ENCODE measurements at places on chromosomes 2 and 18.

GRCh38 chr2:7586898-7587297 is 669.7 kb downstream of the RNF144A start:
- no peak for DNase-seq

GRCh38 chr2:181070119-181070835 is 89.9 kb downstream of the UBE2E3 start:
- no peak for DNase-seq

GRCh38 chr18:2618009-2618408 is 37.5 kb upstream of the SMCHD1 start:
- DNase-seq: no peak

DNA sequence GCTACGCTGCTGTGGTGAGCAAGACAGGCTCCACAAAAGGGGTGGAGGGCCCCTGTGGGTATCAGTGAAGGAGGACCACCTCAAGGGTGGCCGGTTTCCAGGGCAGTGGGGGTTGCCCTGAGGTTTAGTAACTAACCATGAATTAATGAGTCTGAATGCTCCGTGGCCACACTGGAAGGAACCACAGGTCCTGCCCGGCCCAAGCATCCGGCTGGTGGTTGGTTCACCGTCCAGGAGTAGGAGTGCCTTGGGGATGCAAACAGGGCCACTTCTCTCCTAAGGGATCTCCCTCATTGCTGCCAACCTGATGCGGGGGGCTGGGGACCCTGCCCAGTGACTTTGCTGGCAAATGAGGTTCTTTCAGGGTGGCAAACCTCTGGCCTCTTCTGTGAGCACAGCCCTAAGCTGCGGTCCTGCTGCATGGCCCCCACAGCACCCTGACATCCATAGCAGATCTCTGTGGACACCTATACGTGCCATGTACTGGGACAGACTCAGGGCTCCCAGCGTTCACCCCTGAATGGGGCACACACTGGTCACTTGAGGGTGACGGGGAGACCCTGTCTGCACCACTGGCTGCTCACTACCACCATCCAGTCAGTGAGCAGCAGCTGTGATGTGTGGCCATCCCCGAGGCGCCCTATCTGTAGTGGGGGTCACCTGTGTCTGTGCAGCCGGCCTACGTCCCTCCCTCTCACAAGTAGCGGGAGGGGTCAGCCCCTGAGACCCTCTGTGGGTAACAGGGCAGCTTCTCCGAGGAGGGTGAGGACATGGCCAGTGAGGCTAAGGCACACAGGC is 41.6 kb downstream of the HS6ST1 start:
- DNase-seq: no peak

GRCh38 chr2:100865816-100866460 is 46.0 kb downstream of the NPAS2 start:
- DNase-seq: no peak

DNA sequence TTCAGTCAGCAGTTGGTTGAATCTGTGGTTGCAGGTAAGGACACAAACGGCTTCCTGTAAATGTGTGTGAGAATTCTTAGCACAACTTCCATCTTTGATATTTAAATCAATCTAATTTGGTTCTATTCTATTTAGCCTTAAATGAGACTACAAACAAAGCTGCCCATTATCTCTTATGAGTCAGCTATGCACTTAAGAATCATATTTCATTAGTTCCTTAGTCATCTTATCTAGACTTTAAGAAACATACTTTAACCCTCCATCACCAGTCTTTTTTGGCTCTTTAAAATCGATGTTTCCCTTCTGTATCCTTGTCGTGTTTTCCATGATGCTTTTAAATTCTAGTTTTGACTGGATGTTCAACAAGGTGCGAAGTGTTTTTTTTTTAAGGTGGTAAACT is 114.4 kb upstream of the TMEM200C start:
- DNase-seq: no peak

GRCh38 chr2:165648801-165649200 is 145.2 kb downstream of the GALNT3 start:
- DNase-seq: no peak

- no peak for DNase-seq
Observed at GRCh38 chr2:190181123-190181669, 118.7 kb upstream of the MSTN start.

DNA sequence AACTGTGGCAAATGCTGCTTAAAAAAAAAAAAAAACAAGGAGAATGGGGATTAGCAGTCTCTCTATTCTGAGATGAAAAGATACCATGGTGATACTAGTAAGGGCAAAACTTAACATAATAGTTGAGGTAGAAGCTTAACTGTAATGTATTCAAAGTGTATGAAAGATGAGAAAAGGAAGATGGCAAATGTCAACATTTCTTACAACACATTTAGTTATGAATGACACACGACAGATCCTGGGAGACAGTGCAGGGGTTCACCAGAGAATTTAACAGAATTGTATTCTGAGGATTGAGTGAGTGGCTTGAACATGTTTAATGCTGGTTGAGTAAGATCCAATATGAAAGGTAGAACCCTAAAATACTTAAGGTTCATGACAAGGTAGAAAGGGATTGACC is 52.7 kb downstream of the CUL3 start:
- DNase-seq: no peak

- no peak for DNase-seq
Observed at GRCh38 chr2:1115843-1116539, 165.3 kb downstream of the SNTG2 start.

GRCh38 chr2:41496908-41497307 is 550.9 kb upstream of the PKDCC start:
- no peak for DNase-seq

- no peak for DNase-seq
Observed at GRCh38 chr2:11500702-11501303, 33.0 kb upstream of the GREB1 start.

DNA sequence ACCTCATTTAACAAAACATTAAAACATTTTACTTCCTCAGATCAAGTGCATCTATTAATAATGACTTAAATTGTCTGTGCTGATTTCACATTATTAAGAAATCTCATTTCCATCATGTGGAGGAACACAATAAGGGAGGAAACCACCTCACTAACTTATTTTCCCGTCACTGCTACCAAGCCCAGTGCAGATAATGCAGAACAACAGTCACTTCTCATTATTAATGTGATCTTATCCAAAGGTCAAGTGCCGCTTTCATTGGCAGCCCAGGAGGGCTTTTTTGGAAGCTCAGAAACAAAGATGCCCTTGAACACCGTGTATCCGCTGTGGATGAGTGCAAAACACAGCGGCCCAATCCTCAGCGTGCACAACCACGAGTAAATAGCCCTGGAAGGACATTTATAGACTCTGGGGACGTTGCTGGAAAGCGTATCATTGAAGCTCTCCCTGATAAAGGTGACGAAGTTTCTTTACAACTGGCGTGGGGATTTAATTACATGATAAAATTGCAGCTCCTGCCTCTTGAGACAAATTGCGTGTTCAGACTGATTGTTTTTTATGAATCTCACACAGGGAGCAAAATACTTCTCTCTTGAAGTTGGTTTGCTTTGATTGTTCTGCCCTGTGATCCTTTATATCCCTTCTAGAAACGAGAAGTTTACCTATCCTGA is 13.2 kb downstream of the ASB18 start:
- no peak for DNase-seq

DNA sequence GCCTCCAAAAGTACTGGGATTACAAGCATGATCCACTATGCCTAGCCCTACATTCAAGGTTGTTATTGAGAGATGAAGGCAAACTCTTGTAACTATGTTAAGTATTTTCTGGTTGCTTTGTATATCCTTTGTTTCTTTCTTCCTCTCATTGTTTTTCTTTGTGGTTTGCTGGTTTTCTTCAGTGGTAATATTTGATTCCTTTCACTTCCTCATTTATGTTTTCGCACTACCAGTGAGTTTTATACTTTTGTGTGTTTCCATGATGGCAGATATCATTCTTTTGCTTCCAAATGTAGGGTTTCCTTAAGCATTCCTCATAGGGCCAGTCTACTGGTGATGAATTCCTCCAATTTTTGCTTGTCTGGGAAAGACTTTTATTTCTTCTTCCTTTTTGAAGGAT is 90.2 kb downstream of the NCK2 start:
- peak; percentile 60 for DNase-seq

- no peak for DNase-seq
Observed at GRCh38 chr18:42258301-42258965, 303.4 kb downstream of the PIK3C3 start.

DNA sequence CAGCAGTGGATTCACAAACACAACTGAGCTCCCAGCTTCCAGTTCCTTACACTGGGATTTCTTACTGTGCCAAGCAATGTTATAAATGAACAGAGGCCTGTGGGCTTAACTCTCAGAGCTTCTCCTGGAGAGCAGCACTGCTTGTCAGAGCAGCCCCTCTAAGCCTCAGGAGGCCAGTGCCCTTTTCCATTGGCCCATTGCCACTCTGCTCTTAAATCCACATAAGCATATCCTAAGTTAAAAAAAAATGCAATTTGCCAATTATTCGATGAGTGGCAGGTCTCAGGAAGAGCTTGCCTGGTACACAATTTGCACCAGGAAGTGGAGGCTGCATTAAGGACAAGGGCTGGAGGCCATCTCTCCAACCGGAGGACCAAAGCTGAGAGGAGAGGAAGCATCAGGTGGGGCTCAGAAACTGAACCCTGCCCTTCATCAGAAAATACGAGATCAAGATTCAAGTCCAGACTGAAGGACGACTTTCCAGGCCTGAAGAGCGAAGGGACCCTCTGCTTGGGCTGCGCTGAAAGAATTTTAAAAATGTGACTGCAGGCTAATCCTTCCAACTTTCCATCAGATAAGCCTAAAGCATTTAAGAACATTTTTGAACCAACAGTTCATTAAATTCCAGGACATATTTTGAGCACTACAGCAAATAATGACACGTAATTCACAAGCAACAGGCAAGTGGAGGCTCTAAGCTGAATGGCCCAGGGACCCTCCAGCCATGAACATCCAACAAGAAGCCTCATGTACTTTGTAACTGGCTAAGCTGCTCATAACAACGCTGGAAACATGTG is 28.4 kb upstream of the PXDN start:
- no peak for DNase-seq

GRCh38 chr2:28717339-28717758 is 34.3 kb upstream of the PPP1CB start:
- no peak for DNase-seq

GRCh38 chr2:46850742-46851141 is 64.9 kb downstream of the MCFD2 start:
- DNase-seq: no peak

DNA sequence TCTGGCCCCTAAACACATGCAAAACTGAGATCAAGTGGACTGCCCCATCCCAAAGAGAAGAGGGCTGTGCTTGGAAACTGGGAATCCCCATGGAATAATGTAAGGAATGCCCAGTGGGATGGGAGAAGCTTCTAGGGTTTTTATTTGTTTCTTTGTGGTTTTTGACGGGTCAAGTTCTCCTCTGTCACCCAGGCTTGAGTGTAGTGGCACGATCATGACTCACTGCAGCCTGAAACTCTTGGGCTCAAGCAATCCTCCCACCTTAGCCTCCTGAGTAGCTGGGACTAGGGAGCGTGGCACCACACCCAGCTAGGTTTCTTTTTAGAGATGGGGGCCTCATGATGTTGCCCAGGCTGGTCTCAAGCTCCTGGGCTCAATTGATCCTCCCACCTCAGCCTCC is 101.7 kb upstream of the ZSWIM2 start:
- no peak for DNase-seq

DNA sequence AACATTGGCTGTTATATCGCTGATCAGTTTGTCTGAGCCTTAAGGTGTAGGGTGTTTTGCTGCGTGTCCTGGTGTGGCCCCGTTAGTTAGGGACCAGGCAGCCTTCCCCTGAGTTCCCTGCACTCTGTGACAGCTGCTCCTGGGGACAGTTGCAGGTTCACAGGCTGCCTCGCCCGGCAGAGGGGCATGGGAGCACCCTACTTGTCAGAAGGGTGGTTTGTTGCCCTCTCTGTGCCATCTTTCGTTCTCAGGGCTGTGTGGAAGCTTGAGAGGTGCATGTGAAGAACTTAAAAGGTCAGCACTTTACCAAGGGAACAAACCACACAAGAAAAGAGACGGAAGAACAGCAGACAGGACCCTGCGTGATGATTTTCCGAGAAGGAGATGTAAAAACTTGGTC is 159.6 kb downstream of the LDLRAD4 start:
- peak; percentile 18 for DNase-seq

DNA sequence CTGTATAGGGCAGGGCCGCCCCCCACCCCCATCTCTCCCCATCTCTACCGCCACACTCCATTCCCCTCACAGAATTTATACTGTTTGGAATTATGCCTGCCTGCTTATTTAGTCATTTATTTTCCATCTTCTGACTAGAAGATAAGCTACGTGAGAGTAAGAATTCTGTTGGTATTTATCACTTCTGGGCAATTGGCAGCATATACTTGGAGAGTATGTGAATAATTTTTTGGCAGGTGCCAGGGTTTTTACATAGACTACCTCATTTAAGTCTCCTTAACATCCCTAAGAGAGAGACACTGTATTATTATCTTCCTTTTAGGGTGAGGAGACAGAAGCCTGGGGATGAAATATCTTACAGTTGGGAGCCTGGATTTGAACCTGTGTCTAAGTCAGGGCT is 45.0 kb downstream of the SLC4A1AP start:
- no peak for DNase-seq

DNA sequence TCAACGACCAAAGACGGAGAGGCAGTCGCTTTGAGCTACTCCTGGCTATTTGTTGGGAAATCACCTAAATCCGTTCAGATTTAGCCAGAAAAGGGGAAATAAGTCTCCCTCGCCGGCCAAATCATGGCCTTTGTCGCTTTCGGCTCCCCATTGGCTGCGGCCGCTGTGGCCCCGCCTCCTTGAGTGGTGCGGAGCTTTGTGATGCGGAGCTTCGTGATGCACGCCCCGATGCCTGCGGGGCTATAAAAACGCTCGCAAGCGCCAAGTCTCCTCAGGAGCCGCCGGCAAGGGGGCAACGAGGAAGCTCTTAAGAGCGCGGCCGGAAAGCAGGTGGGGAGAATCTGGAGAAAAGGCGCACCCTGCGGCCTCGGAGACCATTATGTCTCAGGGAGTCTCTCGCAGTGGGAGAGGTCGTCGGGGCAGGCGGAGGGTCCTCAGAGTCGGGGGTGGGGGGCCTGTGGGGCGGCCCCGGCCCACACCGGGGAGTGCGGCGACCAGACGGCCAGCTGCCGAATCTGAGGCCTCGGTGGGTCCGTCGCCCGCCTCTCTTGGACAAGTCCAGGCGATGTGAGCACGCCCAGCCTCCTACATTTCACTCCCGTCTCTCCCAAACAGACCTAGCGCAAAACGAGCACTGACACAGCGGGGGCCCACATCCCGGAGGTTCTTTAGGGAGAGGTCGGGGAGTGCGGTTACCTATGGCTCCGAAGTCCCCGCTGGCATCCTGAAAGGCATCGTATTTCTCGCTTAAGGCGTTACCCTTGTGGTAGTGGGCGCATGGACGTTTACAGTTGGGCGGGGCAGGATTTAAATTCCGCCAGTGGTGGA is at the start of gene CABYR:
TSS of gene CABYR (plus strand) at position 274 of the 828 bp plus-strand sequence. CDS start 4,053 bp downstream, outside the sequence.
- DNase-seq: peak; percentile 86

Measured in CD4-positive, alpha-beta memory T cell (primary cell).